NCI-H2171 (cell line): ENCODE measurements at places on chromosomes 7 and 10.
A peak's percentile ranks its signal among the peaks of the same experiment; 100 is the strongest.

- DNase-seq = no peak
Measured at GRCh38 chr7:151206914-151207313, 3.4 kb downstream of the H2BK1 start.

DNA sequence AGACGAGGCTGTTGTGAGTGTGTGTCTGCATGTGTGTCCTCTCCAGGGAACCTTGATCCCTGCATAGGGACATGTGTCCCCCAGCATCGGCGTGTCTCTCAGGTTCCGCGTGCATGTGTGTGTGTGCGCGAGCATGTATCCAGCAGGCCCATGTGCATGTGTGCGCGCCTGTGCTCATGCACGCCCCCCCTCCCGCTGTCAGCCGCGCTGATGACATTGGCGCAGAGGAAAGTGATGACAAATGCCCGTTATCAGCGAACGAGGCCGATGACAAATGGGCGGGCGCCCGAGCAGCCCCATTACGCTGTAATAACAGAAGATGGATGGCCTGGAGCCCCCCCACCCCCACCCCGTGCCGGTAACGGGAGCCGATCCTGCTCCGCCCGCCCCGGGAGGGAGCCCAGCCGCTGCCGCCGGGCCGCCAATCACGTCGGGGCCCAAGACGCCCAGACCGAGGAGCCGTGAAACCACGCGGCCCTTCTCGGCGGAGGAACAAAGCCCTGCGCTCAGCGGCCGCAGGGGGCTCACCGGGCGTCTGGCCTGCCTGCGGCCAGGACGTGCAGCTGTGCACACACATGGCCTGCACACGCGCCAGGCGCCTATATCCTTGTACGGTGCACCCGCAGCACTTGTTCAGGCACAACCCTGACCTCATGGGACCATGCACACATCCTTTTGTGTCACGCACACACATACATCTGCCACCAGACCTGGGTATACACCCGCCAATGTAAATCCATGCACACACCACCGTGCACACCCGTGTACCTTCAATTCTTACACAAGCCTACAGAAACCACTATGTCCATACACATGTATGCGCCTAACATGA, 21.5 kb downstream of the POLL start:
- DNase-seq = no peak

DNA sequence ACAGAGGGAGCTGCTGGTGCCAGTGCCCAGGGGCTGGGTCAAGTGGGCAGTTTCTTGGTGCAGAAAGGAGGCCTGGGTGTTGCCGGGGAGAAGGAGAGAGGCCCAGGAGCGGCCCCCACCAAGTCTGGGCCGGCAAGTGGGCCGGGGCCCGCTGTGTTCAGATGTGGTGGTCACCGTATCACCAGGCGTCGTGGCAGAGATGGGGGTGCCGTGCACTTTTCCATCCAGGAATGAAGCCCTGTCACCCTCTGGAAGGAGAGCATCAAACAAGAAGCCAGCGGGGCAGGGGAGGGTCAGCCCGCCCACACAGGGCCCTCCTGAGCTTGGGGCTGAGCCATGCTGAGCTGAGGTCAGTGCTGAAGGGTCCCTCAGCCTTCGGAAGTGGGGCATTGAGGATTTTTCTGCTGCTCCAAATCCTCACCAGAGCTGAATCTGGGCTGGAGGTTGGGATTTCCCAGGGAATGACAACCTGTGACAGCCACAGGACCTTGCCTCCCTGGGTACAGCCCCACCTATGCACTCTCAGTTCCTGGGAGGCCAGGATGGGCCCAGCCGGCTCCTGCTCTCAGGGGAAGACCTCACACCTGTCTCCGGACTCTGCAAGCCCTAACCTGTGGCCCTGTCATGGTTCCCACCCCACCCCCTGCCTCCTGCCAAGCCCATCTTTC, 27.9 kb upstream of the INPP5A start:
- DNase-seq = no peak

DNA sequence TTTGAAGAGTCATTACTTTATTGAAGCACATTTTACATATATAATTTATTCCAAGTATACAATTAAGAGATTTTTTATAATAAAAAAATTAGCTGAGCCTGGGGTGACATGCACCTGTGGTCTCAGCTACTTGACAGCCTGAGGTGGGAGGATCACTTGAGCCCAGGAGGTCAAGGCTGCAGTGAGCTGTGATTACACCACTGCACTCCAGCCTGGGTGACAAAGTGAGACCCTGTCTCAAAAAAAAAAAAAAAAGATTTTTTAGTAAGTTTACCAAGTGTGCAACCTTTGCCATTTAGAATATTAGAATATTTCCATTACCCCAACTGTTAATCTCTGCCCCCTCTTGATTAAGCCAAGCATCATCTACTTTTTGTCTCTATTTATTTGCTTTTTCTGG, 196.0 kb downstream of the CCSER2 start:
- no peak for DNase-seq

DNA sequence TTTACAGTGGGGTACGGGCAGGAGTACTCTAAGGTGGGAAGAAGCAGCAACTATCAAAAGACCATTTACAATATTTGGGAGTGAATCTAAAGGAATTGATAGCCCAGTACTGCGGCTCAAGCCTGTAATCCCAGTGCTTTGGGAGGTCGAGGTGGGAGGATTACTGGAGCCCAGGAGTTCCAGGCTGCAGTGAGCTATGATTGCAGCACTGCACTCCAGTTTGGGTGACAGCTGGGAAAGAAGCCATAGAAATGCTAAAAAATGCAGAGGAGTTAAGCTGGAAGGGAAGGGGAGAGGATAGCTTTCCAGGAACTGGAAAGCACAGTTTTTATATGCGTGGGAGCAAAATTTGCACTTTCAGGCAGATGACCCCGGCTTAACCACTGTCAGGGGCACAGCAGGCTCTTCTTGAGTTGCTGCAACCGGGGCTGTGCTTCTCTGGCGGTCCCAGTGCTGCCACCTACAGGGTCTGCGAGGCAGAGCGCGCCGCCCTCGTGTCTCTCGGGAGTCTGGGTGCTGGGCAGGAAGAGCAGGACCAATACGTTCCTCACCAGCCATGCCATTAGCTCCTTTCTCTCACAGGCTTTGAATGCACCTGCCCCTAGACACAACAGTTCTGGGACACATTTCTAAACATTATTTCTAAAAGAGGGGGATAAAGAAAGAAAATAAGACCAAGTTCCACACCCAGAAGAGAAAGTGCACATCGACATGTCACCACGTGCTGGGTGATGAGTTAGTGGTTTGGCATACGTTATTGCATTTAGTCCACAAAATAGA, 10.1 kb upstream of the BMPER start:
- peak; percentile 55 for DNase-seq
